ENCODE measurements at places on chromosomes 4 and X.

DNA sequence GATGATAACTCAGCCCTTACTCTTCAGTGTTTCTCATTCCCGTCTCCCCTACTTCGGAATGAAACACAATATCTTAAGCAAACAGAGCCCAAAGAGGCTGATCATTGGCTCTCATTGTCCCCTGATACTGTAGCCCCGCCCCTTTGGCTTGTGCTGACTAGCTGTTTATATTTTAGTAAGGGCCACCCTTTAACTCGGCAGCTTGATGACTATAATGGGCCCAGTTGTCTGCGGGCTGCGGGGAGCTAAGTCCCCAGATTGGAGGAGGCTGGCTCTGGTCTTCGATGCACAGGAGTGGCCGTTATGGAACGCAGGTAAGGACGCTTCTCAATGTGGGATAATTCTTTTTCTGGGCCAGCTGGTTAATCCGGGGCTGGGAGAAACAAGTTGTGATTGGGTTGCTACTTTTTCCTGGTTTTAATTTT, at the start of gene TRIM2:
TRIM2 (plus strand) TSS at position 197 of the 425 bp plus-strand sequence; CDS start at position 285, 88 bp downstream.
- DNase-seq = peak; percentile 33

- DNase-seq = no peak
Observed at GRCh38 chr4:136302566-136302965, 1229.7 kb downstream of the PCDH18 start.

DNA sequence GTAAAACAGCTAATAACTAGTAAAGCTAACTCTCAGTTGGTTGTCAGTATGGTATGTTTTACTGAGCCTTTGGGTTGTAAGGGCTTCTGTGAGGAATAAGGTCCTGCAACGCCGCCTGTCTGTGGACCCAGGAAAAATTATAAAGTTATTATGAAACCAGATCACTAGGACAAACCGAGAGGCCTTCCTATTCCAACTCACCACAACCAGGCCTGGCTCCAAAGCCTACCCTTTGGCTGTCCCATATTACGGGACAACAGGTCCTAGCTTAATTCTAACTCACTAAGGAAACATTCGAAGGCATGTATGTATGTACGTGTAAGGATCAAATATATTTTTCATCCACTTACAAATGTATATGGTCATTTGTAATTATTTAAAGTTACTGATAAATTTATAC, 1.4 kb downstream of the ANKRD17 start:
- peak; percentile 23 for DNase-seq

DNA sequence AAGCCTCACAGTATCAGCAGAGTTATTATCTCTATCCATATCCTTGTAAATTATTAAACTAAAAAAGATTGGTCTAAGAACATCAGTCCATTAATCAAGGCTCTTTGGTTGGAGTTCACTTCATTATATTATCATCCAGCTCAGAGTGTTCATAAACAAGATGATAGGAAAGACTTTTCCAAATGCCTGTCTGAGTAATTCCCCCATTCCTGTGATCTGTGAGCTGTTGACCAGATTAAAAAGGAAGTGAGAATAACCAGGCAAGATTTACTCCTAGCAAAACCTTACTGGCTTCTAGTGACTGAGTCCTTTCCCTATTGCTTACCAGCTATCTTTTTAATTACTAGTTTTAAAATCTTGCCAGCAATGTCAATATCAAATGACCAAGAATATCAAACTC, 14.9 kb downstream of the PKD2 start:
- DNase-seq = no peak

GRCh38 chrX:57915680-57916079, 5.4 kb upstream of the ZXDA start:
- no peak for DNase-seq

DNA sequence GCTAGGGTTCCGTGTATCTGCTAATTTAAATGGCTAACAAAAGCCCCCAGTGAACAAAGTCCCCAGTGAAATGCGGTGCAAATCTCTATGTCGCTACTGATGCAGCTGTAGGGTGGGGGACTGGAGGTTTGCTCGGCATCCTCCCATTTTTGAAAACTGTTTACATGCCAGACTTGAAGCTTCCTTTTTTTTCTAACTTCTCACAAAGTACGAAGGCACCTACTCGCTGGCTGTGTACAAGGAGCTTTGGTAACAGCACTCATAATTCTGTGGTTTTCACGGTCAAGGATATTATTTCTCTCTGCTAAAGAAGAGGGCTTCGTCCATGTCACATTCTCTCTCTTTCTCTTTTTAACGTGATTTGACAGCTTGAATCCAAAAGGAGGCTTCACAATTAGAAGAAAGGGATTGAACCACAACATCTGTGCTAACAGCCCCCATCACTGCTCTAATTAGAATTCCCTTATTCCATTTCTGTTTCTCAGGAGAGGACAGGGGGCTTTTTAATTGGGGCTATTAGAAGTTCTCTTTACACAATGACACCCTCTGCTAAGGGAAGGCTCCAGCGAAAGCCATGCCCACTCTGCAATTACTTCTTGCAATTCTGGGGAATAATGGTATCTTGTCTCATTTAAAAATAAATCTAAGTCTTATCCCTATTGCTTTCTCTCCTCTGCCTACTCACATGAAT, 46.7 kb downstream of the TMEM156 start:
- DNase-seq = no peak

DNA sequence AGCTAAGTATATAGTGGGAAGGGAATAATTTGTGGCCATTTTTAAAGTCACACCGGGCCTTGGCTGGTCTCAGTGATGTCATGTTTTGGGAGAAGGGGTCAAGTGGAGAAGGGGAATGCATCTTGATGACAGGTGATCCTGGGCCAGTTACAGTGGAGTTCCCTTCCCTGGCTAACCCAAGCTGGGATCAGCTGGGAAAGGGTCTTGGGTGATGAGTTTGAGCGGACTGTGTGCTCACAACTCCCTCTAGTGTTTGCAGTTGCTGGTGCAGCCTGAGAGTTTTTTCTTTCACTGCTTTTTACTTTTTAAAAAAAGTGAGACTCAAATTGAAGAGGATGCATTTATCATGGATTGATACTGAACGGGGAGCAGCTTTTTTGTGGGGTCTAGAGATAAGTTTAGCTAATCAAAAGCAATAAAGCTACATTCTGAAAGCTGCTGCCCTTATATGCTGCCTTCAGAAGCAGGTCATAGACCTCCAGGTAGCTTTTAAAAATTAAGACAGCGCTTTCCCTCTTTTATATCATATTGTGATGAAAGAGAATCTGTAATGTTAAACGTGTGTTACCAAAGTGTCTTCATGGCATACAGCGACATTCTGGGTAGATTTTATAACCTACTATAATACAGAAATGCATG, 164.7 kb downstream of the DCLK2 start:
- no peak for DNase-seq

DNA sequence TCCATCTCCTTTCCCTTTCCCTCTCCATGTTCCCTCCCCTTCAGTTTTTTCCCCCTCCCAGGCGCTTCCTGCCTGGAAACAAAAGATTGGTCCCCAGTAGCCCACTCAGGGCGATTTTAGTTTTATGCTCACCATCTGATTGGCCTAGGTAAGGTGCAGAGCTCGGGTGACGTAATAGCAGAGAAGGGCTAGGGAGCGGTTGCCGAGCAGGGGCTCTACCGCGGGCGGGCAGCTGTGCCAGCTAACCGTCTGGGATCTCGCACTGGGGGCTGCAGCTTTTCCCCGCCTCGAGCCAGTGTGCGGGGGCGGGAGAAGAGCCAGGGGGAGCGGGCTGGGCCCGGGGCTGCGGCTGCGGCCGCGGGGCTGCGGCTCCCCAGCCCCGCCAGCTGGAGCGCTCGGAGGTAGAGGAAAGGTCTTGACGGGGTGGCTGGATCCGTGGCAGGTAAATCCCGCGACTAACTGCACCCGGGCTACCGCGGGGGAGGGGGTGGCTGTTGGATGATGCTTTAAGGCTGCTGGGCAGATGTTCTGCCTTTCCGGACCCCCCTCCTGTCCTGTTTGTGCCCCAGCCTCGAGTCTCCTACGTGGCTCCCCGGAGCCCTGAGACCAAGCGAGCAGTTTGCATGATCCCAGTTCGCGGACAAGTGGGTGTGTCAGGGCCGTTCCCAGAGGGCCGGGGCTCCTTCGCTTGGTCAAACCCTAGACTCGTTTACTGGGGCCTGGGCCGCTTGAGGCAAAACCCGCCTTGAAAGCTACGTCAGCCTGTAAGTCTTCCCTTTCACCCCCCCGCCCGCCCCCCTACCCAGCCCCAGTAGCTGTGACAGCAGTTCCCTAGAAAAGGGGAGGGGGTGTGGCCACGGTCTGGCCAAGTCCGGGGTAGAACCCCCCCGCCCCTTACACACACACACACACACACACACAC, at the start of gene PAK3:
PAK3 (plus strand) TSS at position 218 of the 922 bp plus-strand sequence. CDS start 26,913 bp downstream, outside the sequence.
- no peak for DNase-seq

- no peak for DNase-seq
Observed at GRCh38 chrX:1215123-1215823, 2.8 kb upstream of the CRLF2 start.
